ENCODE measurements at places on chromosomes 3 and 15.

DNA sequence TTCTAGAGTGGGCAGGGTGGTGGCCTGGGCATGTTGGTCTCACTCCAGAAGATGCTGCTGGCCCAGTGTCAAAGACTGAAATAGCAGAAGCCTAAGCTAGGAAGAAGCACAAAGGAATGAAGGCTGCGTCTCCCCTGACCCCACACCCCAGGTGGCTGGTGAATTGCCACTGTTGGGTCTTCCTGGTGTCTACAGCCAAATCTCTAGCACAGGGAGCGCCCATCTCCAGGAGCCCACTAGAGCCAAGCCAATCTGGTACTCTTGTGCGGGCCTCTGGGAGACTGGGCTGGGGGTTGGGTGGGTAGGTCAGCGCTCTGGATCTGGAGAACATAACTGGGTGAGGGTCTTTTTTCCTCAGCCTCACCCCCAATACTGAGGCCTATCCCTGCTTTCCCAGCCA is 894 bp downstream of the TUSC2 start:
- no peak for DNase-seq

GRCh38 chr15:51801391-51801835 is 28.0 kb upstream of the TMOD3 start:
- no peak for DNase-seq

DNA sequence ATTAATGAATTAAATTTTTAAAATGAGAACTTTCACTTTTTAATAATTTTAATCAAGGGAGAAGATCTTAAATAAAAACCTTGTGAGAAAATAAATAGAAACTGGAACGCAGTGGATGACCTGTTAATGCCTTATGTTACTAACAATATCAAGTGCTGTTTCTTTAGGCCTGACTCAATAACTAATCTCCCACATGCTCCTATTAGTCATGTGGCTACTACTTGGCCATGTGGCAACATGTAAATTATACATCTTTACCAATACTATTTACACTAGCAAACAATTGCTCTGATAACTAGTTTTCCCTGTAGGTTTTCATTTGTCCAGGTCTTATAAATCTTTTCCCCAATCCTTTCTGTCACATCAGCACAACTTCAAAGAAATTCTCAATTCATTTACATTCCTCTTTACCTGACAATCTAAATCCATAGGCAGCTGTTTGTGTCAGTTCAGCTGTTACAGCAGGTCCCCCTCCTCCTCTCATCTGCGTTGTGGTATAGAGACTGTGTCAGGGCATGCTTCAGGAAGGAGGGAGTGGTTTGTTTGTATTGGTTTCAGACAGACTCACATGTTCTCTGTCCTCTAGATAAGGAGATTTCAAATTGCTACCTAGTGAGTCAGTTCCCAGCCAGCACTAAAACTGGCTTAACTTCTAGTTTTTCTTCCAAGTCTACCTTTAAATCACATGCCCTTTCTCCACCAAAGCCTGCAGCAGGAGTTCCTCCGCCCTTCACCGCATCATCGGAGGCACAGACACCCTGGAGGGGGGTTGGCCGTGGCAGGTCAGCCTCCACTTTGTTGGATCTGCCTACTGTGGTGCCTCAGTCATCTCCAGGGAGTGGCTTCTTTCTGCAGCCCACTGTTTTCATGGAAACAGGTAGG is 11.3 kb upstream of the C3orf52 start:
- DNase-seq = no peak

DNA sequence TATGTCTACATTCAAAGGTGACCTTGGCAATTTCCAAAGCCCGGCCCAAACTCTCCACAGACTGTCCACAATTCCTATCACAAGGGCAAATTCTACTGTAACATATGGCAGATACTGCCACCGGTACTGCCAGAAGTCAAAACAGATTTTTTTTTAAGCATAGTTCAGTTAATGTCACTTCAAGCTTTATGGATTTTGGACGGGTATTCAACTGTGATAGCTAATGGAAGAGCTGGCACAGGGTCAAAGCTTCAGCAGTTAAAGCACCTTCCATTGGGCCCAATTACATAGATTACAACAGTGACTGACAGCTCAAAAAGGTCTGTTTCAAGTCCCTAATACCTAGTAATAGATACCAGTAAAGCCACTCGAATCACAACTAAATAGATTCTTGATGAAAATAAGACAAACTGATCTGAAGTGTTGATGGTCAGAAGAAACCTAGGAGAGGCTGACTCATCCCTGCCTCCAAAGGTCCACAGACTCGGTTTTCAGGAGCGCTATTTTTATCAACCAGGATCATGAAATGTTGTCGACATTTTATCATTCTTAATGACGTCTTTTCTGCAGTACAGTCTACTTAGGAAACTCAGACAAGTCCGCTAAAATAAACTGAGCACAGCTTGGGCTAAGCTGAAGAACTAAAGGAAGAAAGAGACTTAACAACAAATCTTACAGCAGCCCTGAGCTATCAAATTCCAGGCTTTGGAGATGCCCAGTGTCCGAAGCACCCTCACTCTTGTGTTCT is 38.7 kb downstream of the ANXA2 start:
- no peak for DNase-seq

GRCh38 chr3:102081572-102082289 is 232.4 kb downstream of the NFKBIZ start:
- DNase-seq = no peak

DNA sequence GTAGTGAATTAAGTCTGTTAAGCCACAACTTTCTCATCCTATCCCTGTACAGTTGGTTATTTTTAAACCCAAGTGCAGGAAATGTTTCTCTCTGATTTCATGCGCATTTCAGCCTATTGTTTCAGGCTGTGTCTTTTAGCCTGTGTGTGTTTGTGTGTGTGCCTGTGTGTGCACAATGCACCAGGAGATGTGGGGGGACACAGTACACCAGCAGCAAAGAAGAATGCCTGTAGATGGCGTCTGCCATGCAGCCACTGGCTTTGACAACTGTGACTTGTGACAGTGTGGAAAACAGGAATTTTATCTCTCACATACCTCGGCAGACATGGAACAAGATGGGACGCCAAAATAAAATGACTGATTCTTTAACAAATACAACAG is 43.6 kb upstream of the PLXNA1 start:
- DNase-seq = no peak

DNA sequence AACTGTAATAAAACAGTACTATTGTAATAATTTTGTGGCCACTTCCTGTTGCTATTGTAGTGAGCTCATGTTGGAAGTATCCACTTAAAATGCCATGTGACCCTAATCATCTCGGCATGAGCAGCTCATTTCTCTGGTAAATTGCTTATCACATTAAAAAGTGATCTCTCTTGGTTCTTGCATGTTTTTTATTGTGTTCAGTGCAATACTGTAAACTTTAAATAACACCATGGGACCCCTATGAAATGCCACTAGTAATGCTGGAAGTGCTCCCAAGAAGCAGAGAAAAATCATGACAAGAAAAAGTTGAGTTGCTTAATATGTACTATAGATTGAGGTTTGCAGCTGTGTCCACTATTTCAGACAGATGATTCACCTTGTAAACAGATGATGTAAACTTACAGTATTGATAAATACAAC is 45.6 kb downstream of the NMD3 start:
- DNase-seq = no peak

DNA sequence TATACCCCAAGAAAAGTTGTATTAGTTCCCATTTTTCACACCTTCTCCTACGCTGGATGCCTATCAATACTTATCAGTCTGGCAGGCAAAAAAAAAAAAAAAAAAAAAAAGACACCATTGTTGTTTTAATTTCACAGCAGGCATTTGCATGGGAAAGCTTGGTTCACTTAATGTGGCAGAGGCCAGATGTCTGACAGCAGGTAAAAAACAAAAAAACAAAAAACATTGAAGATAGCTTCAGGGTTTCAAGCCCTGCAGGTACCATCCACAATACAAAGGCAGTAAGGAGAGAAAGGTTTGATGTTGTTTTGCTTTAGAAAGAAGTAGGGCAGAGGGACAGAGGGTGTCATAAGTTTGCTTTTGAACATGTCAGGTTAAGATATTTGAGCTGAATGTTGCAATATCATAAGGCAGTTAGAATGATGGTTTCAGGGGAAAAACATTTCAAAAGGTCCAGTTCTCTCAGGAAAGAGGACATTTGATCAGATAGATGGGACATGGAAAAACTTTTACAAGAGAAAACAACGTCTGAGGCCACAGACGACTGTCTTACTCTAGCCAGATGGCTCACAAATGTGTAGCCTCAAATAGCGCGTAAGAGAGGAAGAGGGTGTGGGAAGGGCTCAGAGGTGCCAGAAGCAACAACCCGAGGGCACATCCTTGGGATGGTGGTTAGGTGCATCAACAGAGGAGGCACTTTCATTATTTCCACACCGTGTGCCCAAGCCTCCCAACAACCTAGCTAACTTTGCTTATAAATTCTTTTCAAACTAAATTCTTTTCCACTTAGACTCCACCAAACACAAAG is 25.7 kb downstream of the PCOLCE2 start:
- DNase-seq = no peak

GRCh38 chr3:195160908-195161434 is 110.0 kb downstream of the XXYLT1 start:
- DNase-seq = no peak

- no peak for DNase-seq
Measured at GRCh38 chr15:50050986-50051743, 67.9 kb downstream of the ATP8B4 start.

GRCh38 chr3:181009225-181009624 is 19.7 kb upstream of the DNAJC19 start:
- no peak for DNase-seq

- no peak for DNase-seq
Measured at GRCh38 chr3:197336348-197336747, 37.9 kb upstream of the DLG1 start.

GRCh38 chr3:155554777-155555451 is 190.0 kb downstream of the PLCH1 start:
- no peak for DNase-seq

GRCh38 chr15:100558771-100559254 is 30.1 kb upstream of the CERS3 start:
- no peak for DNase-seq

- DNase-seq = no peak
Measured at GRCh38 chr15:56425976-56426375, 39.0 kb downstream of the MNS1 start.

DNA sequence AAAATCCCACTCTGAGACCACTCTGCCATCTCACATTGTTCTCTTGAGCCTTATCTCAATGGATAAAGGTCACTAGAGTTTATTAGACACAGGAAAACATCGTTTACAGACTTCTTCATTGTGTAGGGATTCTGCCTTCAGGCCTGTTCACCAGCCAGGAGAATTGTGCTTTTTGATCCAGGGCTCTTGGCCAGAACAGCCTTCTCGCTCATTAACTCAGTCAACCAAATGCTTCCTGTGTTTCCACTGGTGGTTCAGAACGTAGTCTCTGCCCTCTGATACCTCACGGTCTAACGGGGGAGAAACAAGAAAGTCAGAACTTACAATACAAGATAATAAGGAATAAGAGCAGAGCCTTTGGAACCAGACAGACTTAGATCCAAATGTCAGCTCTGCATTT is 54.2 kb upstream of the TSEN2 start:
- DNase-seq = no peak

DNA sequence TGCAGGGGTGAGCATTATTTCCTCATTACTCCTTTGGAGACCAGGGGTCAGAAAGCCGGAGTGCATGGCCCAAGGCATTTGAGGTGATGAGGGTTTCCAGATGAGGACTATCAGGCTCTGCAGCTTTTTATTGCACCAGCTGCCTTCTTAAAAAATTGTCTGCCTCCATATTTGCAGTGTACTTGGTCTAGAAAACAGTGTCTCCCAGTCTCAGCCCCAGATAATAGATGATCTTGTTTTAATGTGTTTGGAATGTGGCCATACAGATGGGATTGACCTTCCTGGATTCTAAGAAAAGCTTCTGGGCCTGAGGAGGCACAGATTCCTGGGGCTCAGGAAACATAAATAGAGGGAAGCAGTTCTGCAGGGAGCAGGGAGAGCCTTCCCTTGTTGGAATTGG is 123.3 kb downstream of the GABRG3 start:
- no peak for DNase-seq

- DNase-seq = no peak
Measured at GRCh38 chr15:48510976-48511375, 134.5 kb downstream of the FBN1 start.

DNA sequence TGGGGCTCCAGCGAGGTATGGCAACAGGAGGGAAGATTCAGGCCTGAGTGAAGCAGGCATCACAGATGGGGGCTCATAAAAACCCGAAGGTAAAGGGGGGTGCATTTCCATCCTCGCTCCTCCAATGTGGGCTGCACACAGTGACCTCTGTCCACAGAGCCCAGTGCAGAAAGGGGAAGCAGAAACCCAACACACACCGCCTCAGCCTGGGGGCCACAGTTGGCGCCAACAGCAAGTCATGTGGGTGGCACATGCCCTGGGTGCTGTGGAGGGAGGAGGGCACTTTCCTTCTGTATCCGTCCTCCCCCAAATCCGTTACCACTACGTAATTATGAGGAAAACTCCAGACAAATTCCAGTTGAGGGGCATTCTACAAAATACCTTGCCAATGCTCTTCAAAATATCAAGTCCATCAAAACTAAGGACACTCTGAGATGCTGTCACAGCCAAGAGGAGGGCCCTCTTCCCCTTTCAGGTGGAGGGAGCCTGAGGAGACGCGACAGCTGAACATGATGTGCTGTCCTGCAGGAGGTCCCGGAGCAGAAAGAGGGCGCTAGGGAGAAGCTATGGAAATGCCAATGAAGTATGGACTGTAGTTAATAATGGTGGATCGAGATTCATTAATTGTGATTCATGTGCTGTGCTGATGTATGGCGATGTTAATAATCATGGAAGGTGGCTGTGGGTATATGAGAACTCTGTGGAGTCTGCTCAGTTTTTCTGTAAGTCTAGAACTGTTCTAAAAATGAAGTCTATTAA is 16.4 kb downstream of the APBA2 start:
- DNase-seq = no peak

- no peak for DNase-seq
Measured at GRCh38 chr3:87370007-87370406, 93.6 kb upstream of the POU1F1 start.

DNA sequence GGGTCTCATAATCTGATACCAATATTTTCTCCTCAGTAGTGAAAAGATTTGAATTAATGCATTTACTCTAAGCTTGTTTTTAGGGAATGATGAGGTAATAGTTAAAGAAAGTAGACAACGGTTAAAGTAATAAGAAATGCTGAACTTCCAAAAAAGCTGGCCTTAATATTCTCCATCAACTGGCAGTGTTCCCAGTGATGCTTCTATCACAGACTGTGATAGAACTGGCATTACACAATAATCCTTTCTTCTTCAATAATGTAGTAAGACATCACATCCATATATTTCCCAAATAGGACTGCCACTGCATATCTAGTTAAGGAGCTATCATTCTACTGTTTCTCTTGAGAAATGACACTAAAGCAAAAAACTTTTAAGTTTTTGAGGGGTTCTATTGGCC is 188.7 kb downstream of the IL5RA start:
- no peak for DNase-seq

GRCh38 chr3:182692021-182692420 is 101.3 kb upstream of the ATP11B start:
- no peak for DNase-seq
